ENCODE measurements at places on chromosomes 11 and 22.

DNA sequence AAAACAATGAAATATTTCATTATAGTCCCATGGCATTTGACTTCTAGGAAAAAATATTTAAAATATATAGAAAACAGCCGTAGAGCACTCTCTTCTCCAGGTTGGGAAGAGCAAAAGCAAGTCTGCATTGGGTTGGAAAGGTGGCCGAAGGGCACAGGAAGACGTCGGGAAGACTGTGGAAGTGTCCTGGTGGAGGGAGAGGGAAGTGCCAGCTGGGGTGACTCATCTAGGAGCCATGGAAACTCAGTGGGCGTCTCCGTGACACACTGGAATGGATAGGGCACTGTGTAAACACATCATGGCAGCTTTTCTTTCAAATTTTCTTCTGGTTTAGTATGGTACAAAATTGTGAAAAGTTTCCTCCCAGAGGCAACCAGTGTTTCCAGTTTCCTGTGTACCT lies 12.7 kb downstream of the GTPBP1 start:
- DNase-seq: no peak

DNA sequence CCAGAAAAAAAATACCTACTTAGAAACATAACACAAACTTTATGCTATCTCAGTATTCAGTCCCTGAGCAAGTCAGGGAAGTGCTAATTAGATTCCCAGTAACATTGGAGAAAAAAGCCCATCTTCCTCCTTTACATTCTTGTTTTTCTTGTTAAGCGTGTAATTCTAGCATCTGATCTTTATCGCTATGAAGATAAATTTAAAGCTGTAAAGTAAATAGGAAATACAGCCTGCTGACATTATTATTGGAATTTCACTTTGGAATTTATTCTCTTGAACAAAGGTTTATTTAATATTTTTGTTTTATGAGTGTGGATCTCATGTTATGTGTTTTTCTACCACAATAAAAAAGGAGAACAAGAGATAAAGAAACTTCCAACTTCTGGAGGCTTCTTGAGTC lies 13.9 kb downstream of the ALKBH3 start:
- no peak for DNase-seq

DNA sequence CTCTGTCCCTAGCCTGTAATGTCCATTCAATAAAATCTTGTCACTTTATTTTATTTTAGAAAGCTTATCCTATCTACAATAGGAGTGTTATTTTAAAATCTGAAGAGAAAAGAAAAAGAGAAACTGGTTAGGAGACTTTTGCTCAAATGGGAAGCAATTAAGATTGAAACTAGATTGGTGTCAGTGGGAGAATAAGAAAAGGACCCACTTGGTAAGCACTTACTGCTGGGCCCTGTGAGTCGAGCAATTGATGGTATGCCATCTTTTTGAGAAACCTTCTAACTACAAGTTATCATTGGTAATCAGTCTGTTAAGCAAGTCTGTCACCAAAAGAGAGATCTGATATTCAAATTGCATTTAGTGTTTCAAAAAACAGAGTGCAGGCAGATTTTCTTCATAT lies 258.4 kb downstream of the GRM5 start:
- no peak for DNase-seq

- DNase-seq: peak; percentile 24
Measured at GRCh38 chr11:45233121-45233803, 52.9 kb downstream of the SYT13 start.

GRCh38 chr11:72617080-72617762 lies 57.0 kb downstream of the PDE2A start:
- no peak for DNase-seq
